ENCODE measurements at places on chromosomes 7 and 10. TPM values are rescaled to one million over a fixed set of nuclear protein-coding genes. Genes with fewer than 3 reads are reported as not detected.

Gene MUC12
- not detected for total RNA-seq

GRCh38 chr7:33671531-33672262, 233.6 kb upstream of the BMPER start:
- DNase-seq, result peak; percentile 13

GRCh38 chr7:17060051-17060450, 178.3 kb upstream of the AGR3 start:
- DNase-seq, result no peak

DNA sequence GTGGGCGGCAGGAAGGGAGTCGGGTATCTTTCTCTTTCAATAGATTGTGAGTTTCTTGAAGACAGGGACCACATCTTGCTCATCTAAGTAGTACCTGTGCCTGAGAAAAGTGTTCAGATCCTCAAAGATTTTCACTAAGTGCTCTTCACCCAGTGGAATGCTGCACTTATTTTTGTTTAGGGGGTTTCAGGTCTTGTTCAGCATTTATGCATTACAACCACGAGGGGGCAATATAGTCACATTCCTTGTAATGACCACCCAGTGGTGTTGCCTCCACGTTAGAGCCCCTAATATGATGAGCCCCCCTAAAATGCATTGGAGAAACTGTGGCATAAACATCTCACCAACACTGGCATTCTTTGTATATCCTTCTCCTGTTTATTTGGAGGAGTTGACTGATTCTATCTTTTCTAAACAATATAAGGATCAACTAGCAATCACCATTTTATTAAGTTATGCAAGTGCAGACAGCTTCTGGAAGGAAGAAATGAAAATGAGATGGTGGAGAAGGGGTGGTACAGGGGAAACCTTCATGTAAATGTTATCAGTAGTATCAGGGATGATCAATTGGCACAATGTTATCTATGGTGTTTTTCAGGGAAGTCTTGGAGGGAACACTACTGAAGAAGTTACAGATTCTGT, 3.1 kb upstream of the PAPSS2 start:
- peak; percentile 33 for DNase-seq

GRCh38 chr7:67019562-67020390, 23.1 kb downstream of the TYW1 start:
- DNase-seq, result no peak

DNA sequence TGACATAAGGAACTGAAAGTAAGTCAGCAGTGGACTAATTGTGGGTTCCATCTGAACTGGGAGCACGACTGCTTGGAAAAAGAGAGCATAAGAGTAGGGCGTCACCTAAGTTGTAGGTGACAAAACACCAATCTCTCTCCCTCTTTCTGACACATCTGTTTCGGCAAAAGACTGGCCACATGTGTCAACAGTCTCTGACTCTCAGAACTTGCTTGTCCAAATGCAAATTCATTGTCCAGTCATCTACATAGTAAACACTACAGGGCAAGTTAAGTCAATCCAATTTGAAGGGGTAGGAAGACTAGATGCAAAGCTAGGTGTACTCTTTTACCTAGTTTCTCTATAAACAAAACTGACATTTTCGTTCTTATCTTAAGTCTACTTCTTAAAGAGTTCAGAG, 87.7 kb downstream of the ZNF438 start:
- DNase-seq, result no peak

DNA sequence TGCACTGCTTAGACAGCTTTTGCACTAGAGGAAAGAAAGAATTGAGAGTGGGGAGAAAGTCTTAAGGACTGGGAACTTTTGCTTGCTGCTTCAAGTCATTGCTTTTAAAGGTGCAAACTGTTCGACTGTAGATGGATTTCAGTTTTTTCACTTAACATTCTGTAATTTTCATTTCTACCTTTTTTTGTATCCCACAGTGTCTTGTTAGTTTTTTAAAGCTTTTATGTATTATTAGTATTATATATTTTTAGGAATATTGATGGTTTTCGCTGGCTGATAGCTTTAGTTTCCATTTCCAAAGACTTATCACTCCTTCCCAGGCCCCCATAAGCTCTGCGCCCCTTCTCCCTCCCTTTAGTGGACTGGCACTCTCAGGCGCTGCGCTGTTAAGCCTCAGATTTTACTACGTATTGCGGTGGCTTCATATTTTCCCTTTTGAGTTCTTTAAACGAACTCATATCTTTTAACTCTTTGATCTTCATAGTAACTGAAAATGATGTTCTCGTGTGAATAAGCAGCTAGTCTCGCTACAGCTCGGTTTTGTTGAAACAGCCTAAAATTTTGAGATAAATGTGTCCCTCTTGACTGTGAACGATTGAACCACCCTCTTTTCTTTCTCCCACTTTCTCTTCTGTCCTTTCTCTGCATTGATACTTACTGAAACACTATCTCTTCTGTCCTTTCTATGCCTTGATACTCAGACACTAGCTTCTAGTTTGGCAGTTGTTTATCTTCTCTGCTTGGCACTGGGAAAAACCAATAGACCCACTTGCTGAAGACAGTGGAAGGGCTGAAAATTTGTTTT, 2.5 kb upstream of the ETV1 start:
- DNase-seq, result peak; percentile 6

Data from skin of body (tissue), 3 donors.